ENCODE measurements at places on chromosomes 11 and 22.

DNA sequence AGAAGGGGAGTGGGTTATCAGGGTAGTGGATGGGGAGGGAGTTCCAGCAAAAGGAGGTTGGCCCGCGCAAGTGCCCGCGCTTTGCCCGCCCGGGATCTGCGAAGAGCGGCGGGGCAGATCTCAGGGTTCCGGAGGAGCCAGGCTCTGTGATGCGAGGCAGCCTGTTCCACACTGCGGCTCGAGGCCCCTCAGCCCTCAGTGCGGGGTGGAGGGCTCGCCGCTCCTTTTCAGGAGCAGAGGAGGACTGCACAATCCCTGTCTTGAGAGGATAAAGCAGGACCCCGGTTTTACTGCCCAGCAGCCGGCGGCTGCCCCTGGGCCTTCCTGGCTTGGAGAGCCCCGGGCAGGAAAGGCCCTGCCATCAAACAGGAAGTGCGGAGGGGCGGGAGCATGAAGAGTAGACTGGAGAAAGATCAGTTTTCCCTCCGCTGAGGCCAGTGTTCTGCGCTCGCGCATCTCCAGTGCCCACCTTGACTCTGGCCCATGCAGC is 6.2 kb downstream of the SLC6A5 start:
- no peak for DNase-seq

- DNase-seq, result no peak
Measured at GRCh38 chr22:41528132-41528766, 16.0 kb downstream of the POLR3H start.

GRCh38 chr22:31585161-31585859 is 76.7 kb downstream of the PISD start:
- DNase-seq, result no peak

GRCh38 chr11:90845126-90845525 is 622.3 kb upstream of the CHORDC1 start:
- no peak for DNase-seq

DNA sequence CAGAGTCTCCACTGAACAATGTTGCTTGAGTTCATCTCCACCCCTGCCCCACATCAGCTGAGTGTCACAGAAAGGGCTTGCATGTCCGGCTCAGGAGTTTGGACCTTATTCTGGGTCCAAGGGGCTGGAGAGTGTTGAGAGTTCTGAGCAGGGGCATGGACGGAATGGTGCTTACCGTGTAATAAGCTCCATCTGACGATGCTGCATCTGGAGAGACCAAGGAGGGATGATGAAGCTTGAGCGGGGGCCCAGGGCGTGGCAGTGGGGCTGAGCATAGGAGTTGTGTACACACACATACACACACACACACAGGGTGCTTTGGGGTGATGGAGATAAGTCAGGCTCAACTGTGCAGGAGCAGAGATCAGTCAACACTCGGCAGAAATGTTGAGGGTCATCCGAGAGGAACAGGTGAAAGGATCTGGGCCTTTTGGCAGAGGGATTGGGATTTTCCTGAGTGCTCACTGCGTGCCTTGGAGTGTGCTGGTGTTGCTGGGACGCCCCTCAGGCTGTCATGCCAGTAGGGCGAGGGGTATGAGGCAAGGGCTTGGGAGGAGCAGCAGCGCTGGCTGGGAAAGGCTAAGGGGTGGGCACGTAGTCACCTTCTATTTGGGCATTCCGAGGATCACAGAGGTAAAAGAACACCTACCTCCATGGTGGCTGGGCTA is 2.3 kb downstream of the USP35 start:
- no peak for DNase-seq

GRCh38 chr11:61503135-61503770 is 5.3 kb upstream of the LRRC10B start:
- no peak for DNase-seq

DNA sequence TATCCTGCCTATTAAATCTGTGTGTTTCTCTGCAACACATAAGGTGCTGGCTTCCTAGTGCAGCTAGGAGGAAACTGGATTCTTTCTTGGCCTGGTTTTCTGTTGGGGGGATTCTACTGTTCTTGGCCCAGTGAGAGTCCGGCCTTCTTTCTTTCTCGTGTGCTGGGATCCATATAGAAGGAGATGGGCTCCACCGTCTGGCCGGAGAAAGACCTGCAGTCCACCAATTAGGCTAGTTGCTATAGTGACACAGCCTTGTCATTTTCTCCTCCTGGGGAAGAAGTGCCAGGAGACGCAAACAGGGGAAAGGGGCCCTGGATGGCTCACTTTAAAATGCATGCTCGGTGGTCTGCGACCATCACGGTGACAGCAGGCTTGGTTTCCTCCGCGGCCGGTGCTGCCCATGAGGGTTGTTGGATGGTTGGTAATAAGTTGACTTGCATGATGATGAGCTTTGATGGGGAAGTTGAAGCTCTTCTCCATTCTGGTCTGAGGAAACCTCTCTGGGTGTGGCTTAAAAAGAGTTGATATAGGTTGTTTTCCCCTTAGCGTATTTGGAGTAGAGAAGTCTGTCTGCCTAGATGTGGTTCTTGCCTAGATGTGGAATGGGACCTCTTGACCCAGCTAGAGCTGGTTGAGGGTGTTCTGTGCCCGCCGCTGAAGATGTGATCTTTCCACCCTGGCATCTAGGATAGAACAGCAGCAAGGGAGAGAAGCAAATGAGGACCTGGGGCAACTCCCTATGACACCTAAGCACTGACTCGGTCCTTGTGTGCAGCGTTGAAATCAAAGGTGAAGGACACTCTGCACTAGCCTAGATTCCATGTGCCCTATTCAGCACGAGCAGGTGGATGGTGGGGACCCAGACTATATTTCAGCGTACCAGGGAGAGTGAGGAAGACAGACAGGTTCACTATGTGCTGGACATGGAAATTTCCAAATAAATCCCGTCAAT is 1335.0 kb downstream of the BRD1 start:
- peak; percentile 37 for DNase-seq

DNA sequence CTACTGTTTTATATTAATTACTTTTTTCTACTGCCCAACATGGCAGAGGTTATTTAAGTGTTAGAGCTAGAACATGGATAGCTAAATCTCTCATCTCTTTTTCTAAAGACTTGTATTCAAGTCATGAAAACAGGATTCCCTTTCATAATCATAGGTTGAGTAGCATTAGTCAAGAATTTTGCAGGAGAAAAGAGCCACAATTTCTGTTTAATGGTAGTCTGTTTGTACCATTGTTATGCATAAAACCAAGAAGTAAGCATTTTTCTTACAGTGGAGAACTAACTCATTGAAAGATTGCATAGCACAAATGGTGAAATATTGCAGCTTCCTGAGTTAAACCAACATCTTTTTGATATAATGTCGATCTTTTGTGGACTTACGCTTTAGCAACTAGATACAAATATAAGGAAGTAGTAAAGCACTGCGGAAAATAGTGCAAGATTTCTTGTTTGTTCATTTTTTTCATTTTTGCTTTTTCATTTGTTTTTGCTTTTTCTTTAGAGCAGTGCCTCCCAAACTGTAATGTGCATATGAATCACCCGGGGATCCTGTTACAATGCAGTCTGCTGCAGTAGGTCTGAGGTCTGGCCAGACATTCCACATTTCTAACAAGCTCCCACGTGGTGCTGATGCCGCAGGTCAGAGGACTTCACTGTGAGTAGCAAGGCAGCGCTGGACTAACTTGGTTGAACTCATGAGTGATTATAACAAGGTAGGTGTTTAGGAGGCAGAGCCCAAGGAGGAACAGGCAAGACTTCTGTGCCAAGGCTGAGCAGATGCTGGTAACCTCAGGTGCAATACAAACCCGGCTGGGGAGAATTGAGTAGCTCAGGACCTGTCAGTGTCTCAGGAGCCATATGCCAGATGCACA is 4.6 kb downstream of the ETS1 start:
- DNase-seq, result no peak

Measured in progenitor cell of endocrine pancreas (in vitro differentiated cells).